IMR-90 (cell line): ENCODE measurements at places on chromosomes 13 and 19. TPM values are rescaled to one million over a fixed set of nuclear protein-coding genes. Genes with fewer than 3 reads are reported as not detected.

- DNase-seq, result no peak
These were observed 511.2 kb downstream of the GPC5 start for GRCh38 chr13:91909617-91910016.

DNA sequence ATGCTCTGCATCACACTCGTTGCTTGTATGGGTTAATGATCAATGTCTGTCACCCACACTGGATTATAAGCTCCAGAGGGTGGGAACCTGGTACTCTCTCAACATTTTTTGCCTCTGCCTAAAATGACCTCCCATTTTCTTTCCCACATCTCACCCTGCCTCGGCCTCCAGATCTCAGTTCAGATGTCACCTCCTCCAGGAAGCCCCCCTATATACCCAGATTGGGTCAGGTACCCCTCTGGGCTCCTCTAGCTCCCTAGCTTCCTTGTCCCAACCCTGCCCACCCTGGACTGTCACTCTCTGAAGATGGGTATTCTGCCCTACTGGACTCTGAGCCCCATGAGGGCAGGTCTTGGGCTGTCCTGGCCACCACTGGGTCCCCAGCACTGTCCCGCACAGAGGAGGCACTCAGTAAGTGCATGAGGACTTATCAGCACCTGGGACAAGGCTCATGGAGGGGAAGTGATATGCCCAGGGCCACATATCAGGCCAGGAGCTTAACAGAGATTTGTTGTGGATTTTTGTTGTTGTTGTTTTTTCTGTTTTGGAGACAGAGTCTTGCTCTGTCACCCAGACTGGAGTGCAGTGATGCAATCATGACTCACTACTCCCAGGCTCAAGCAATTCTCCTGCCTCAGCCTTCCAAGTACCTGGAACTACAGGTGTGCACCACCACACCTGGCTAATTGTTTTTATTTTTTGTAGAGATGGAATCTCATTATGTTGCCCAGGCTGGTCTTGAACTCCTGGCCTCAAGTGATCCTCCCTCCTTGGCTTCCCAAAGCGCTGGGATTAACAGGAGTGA, 23.8 kb downstream of the PRKD2 start:
- no peak for DNase-seq

- no peak for DNase-seq
These were observed 4.1 kb downstream of the NDUFA3 start for GRCh38 chr19:54106716-54107115.

DNA sequence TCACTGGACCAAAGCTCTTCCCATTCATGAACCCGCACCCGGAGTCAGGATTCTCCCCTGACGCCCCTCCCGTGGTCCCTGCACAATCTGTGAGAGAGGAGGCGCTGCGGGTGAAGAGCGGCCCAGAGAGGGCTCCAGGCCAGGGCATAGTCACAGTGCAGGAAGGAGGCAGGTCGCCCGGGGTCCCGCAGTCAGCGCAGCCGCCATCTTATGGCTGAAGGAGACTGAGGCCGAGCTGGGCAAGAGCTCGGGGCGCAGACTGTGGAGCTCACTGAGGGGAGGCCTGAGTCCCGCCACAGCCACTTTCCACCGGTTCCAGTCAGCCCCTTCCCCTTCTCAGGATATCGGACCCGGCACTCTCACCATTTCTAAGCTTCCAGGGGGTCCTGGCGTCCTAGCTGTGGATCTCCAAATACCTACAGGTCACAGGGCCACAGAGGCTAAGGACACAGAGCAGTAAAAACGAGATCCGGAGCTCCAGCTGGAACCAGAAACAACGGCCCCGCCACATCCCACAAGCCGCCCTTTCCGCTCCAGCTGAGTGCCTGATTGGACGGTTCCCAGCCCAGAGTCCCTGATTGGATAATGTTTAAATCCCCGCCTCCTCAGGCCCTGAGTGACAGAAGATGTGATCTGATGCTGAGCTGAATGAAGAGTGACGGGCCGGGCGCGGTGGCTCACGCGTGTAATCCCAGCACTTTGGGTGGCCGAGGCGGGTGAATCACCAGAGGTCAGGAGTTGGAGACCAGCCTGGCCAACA, at the start of gene ZNF99:
ZNF99 (minus strand) TSS at position 501 of the 760 bp plus-strand sequence; CDS start at position 366, 135 bp downstream.
- no peak for DNase-seq

CACTIN gene
- 10.8 and 12.8 TPM in 2 replicates for total RNA-seq

KLF1 gene
- total RNA-seq, result not detected in 2 replicates
